ENCODE measurements at places on chromosomes 6 and 20. TPM values are rescaled to one million over a fixed set of nuclear protein-coding genes. Genes with fewer than 3 reads are reported as not detected.

MYBL2 gene
- 0.98 TPM for total RNA-seq

GPLD1 gene
- 8.9 TPM for total RNA-seq

TRPC4AP gene
- total RNA-seq = 51.9 TPM

MBOAT1 gene
- 5.7 TPM for total RNA-seq

DEFB124 gene
- not detected for total RNA-seq

CCN2 gene
- 16.2 TPM for total RNA-seq

SCRT2 gene
- total RNA-seq = 4.7 TPM

PRR18 gene
- 0.25 TPM for total RNA-seq

CST3 gene
- 87.5 TPM for total RNA-seq

DNAH8 gene
- under 0.01 TPM for total RNA-seq

WFDC5 gene
- not detected for total RNA-seq

ZBTB9 gene
- 5.9 TPM for total RNA-seq

NRN1 gene
- total RNA-seq = 9.6 TPM

ARHGAP40 gene
- not detected for total RNA-seq

Measured in temporal lobe (tissue), 4 donors.